Stimulated activated CD8-positive, alpha-beta memory T cell treated with anti-CD3 and anti-CD28 coated beads, Interleukin-2, amount 100 ng/mL, for 1 hour (primary cell): ENCODE measurements at places on chromosomes 1 and 21.

DNA sequence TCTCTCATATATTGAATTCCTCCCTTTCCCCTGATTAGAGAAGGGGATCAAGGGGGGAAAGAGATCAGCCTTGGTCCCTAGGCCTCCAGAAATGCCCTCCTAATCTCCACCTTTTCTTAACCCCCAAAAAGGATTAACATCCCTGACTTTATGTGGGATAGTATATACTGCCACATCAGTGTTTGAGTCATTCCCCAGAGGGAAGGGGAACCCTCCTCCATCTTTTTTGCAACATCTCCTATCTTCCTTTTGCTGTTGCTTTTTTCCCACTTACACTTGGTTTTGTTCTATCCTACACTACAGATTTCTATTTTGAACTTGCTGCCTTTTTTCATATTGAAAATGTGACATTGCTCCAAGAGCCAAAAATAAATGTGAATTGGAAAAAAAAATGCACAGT is 65.4 kb upstream of the PODN start:
- DNase-seq: no peak

DNA sequence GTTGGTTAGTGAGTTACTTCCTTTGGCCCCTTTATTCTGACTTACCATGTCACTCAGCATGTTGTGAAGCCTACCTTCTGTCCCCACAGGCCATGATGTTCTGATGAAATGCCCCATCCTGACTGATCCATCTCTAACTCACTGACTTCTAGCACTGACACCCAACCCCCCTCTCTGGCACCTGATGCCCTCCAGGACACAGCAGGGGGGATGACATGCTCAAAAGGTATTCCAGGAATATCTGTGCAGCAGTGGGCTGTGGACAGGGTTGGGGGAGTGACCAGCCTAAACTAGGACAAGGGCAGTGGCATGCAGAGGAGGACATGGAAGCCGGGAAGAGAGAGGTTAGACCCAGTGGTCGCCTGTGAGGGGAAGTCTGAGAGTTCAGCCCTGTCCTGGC is 25.5 kb downstream of the SYT2 start:
- no peak for DNase-seq

- DNase-seq: no peak
Measured at GRCh38 chr1:156146020-156146768, 7.2 kb upstream of the SEMA4A start.

- no peak for DNase-seq
Measured at GRCh38 chr1:187280031-187280430, 451.3 kb downstream of the PLA2G4A start.

DNA sequence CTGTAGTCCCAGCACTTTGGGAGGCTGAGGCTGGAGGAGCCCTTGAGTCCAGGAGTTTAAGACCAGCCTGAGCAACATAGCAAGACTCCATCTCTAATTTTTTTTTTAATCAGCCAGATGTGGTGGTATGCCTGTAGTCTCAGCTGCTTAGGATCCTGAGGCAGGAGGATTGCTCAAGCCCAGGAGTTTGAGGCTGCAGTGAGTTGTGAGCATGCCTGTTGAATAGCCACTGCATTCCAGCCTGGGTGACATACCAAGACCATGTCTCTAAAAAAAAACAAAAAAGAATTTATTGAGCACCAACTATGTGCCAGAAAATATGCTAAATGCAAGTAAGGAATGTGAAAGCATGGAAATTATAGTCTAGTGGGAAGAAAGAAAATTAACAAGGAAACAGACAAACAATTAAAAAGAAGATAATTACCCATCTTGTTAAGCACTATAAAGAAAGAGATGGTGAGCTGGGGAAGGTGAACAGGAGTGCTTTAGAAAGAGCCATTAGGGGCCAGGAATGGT is 104.0 kb upstream of the ZNF678 start:
- DNase-seq: no peak

DNA sequence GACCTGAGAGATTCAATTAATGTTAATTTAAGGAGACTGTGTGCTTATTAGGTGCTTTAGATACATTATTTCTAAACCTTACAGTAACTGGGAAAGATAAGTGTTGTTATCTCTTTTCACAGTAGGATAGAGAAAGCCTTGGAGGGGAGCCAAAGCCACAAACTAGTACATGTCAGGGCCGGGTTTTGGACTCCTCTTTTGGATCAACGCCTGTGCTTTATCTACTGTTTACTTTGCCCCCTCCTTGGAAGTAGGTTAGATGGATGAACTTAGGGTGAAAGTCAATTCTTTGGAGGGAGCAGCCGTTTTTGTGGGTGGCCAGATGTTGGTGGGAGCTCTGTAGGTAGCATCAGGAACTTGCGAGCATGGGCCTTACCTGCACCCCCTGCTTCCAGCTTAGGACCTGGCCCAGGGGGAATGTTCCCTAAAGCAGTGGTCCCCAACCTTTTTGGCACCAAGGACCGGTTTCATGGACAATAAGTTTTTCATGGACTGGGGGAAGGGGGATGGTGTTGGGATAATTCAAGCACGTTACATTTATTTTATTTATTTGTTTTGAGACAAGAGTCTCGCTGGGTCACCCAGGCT is 1.7 kb downstream of the HHAT start:
- no peak for DNase-seq
